ENCODE measurements at places on chromosomes 13 and 19.
A peak's percentile ranks its signal among the peaks of the same experiment; 100 is the strongest.

- no peak for DNase-seq
Measured at GRCh38 chr19:39398297-39398864, 7.2 kb downstream of the MED29 start.

GRCh38 chr19:43723588-43723987 lies 7.7 kb downstream of the IRGC start:
- no peak for DNase-seq

GRCh38 chr13:93881411-93881810 lies 598.1 kb downstream of the DCT start:
- no peak for DNase-seq

DNA sequence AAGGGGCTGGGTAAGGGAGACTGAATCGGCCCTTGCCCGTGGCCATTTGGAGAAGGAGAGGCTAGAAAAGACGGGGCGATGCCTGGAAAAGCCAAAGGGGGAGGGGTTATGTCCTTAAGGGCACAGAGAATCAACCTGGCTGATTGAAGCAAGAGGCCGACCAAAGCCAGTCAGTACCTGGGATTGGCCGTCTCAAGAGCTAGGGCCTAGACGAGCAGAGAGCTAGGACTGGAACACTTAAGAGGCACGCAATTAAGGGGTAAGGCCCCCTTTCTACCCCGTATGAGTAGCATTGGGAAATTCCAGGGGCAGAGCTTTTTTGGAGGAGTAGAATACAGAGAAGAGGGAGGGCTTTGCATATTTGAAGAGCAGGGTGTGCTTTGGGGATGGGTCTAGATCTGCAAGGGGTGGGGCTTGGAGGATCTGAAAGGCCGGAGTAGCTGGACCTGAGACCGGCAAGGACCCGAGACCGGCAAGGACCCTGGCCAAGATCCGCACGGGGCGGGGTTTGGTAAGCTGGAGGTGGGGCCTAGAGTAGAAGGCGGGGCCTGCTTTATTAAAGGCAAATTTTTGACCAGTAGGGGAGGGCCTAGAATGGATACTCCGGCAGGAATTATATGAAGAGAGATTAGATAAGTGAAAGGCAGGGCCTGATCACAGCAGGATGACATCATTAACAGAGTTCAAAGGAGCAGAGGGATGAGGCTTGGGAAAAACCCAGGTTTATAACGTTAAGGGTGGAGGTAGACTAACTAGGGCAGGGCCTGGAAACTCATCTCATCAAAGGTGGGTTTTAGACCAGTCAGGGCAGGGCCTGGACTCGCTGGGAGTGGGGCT lies 10.7 kb upstream of the CACNG6 start:
- no peak for DNase-seq

DNA sequence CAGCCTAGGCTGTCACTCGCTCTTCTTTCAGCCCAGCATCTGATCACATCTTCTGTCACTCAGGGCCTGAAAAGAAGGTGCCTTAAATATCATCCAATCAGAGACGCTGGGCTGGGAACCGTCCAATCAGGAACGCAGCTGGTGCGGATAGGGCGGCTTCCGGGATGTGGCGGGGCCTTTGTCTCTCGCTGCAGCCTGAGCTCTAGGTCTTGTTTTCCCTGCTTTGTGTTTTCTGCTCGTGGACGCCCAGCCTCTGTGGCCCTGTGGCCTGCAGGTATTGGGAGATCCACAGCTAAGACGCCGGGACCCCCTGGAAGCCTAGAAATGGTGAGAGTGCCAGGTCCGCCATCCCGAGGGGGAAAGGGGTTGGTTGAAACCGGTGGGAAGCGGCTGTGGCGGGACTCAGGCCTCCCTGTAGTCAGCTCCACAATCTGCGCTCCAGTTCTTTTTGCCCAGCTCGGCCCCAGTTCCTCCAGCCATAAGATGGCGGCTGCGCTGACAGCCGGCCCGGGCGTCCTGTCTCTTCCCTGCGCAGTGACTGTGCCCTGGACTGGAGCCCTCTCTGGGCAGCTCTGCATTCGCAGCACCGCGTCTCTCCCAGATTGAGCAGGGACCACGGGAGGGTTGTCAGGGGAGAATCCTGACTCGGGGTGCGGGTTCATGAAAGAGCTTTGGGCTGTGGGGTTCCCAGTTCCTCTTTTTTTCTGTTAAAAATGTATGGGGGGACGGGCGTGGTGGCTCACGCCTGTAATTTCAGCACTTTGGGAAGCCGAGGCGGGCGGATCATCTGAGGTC lies at the start of gene ZNF85:
Gene ZNF85, plus strand, starts transcription at position 175 of the 795 bp plus-strand sequence. Its CDS starts 150 bp downstream, at position 325.
- peak; percentile 90 for DNase-seq

GRCh38 chr19:3667037-3667638 lies 33.1 kb downstream of the PIP5K1C start:
- DNase-seq, result no peak

DNA sequence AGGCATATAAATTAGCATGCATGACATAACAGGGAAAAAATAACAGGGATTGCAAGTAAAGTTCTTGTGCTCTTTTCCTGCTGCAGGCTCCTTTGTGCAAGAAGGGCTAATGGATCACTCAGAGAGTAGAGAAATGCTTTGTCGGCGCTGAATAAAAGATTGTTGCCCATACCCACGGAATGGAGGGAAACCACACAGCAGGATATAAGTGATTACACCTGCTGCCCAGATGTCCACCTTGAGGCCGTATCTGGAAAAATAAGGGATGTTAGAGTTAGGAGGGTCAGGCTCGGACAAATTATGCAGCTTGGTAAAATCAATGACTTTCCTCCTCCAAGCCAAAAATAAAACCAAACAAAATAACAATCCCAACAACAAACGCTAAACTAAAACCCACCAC lies 322.3 kb downstream of the DCLK1 start:
- DNase-seq, result no peak
